Naive thymus-derived CD8-positive, alpha-beta T cell (primary cell): ENCODE measurements at places on chromosomes 11 and 22.

DNA sequence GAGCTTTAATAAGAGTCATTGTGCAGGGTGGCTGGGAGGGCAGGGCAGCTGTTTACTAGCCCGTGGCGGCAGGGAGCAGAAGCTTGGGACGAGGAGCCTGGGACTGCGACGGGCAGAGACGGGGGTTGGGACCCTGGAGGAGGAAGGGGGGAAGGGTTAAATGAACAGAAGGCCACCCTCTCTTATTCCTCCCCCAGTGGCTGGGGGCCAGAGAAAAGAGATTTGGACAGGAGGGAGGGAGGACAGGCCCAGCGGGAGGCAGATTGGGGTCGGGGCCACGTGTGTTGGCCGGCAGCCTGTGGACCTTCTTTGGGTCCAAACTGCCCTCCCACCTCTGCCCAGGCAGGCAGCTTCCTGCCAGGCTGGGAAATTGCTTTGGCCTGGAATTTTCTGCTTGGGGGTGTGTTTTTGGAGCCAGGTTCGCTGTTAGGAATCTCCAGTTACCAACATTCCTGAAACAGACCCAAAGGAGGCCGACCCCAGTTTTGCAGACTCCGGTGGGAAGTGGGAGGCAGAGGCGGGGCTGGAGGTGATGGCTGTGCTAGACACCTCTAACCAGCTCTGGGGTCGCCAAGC is 50.2 kb downstream of the APOL3 start:
- no peak for DNase-seq

- DNase-seq: no peak
These were observed 18.1 kb downstream of the TMPRSS13 start for GRCh38 chr11:117910941-117911655.

DNA sequence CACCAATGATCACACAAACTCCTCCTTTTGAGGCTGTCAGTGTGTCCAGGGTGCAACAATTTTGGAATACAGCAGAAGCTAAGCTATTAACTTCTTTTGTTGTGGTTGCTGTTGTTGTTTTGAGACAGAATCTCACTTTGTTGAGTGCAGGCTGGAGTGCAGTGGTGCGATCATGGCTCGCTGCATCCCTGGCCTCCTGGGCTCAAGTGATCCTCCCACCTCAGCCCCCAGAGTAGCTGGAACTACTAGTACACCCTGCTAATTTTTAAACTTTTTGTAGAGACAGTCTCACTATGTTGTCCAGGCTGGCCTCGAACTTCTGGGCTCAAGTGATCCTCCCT is 22.0 kb downstream of the GSTT2B start:
- DNase-seq: no peak

- no peak for DNase-seq
These were observed 122.2 kb upstream of the PDGFD start for GRCh38 chr11:104286129-104286528.

DNA sequence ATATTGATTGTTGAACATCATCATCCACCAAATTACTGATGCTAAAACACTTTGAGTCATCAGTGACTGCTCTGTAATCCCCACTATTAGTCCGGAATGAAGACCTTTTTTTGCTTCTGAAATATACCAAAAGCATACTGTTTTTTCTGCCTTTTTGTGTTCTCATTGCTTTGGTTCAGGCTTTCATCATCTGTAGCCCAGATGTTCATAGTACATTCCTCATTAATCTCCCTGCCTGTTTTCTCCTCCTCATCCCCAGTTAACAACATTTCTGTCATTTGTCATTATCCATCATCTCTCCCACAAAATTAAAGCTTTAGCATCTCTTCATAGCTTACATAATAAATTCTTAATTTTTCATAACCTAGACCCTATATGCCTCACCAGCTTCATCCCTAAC is 9.2 kb downstream of the CEP57 start:
- no peak for DNase-seq

DNA sequence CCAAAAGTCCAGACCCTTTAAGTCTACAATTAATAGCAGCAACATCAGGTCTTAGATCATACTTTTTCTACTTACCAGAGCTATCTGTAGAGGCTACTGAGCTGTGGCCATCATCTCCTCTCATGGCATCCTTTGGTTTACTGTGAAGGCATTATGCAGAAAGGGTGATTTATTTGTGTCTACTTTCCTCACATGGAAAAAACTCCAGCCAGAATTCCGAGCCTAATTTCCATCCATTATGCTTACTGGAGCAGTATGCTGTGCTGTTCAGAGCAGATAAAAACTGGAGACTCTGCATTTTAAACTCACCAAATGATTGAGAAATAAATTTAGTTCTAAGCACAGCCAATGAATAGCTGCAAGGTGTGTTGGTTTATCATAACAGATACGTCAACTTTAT is 581.8 kb downstream of the ETS1 start:
- DNase-seq: no peak
